ENCODE measurements at places on chromosomes 6 and 20.

- DNase-seq: no peak
Measured at GRCh38 chr20:53284256-53284655, 309.4 kb downstream of the ZNF217 start.

- no peak for DNase-seq
Measured at GRCh38 chr6:71043902-71044301, 87.0 kb upstream of the B3GAT2 start.

DNA sequence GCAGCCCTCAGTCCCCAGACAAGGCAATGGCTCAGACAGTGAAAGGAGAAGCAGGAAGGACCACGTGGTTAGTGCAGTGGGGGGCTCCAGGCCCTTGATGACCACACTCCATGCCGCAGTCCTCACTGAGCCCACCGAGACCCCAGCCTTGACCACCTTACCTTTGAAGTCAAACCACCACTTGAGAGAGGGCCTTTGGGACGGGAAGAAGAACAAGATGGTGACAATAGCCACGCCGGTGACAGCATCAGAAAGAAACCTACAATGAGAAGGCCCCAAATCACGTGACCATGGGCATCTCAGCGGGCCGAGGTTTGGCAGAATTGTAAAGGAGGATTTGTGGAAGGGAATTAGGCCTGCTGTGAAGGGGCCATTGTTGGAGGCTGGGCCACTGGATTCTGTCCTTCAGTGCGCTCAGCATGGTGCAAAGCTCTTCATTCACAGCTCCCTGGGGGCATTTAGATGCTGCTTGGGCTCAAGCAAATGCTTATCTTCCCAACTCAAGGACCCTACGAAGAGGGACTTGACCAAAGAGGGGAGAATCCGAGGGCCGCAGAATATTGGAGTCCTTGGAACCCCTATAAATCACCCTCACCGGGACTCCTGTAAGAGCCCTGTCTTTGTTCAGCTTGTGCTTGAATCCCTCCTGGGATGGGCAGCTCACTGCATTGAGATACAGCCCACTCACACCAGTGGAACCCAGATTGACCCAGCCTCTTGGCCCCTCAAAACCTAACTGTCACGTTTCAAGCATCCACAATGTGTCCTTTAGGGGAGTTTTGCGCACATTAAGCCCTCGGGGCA is 33.2 kb upstream of the OCSTAMP start:
- DNase-seq: no peak

DNA sequence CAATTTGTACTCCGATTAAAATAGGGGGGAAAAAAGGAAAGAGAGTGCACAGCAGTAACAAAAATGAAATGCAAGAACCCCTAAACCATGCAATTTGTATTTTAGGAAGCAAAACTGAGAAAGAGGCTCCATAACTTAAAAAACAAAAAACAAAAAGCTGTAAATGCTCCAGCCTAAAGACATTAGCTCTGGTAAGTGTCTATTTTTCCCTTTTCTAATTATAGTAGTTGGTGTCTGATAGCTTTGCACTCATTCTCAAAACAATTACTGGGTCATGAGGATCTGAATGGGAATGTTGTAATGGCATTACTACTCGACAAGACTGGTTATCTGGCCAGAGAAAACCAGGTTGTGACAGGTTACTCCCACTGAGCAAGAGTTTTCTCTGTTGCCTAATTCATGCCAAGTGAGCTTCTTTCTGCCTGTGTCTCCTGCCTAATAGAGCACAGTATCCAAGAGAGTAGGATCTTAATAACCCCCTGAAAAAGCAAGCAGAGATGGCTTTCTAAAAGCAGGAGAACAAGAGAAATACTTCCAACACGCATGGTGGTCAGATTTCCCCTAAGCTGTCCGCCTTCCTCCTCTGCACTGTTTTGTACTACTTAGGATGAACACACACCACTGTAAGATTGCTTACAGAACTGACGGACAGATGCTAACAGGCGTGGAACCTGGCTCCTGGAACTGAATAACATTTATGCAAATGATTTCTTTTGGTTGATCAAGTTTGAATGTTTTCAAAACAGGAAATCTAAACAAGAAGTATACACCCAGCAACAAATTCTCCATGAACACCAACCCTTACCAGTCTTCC is 86.4 kb downstream of the FKBP5 start:
- no peak for DNase-seq

GRCh38 chr6:97669191-97670031 is 386.4 kb upstream of the MMS22L start:
- no peak for DNase-seq

DNA sequence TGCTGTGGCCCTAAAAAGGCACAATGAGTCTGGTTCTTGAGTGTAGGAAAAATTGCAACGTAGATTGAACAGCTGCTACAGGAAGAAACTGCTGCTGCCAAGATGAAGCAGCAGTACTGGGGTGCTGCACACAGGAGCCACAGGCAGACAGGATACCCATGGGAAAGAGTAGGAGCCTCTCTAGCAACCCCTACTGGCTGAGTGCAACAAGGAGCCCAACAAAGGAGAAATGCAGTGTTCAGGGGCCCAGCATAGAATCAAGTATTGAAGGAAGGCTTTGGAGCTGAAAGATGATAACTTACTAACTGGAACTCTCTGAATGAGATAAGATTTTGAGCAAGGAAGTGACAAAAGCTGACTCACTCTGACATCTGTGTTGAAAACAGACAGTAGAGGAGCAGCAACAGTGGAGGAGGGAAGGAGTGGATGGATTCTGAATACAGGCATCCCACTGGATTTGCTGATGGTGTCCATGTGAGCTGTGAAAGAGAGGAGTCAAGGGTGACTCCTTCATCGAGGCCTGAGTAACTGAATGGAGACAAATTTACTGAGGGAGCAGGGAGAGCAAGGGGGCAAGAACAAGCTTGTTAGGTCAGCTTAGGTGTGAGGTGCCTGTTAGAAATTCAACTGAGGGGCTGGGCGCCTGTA is 534.7 kb upstream of the JARID2 start:
- no peak for DNase-seq

- DNase-seq: no peak
Measured at GRCh38 chr6:160974304-160974771, 17.2 kb upstream of the MAP3K4 start.

- DNase-seq: no peak
Measured at GRCh38 chr6:11785415-11785773, 6.8 kb upstream of the ADTRP start.

- DNase-seq: no peak
Measured at GRCh38 chr20:39762716-39763115, 800.6 kb downstream of the DHX35 start.

- DNase-seq: no peak
Measured at GRCh38 chr6:562052-562676, 94.7 kb downstream of the HUS1B start.

GRCh38 chr20:32594204-32594603 is 9.1 kb upstream of the NOL4L start:
- no peak for DNase-seq

Measured in T-helper 22 cell (primary cell).